ENCODE measurements at places on chromosomes 7 and 10.

DNA sequence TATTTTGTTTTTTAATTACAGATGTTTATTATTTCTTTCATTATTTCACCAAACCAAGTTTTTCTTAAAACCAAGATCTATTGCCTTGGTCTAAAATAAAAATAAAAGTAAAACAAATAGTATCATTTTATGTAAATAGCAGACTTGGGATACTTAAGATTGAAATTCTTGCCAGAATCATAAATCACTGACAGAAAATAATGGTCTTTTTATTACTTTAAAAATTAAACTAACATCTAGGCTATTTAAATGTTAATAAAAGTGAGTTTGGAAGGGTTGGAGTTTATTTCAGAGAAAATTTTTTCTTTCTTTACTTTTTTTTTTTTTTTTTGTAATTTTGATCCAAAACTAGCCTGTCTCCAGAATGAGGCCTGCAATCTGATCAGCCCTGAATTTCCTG is 568.0 kb upstream of the IGFBP3 start:
- no peak for DNase-seq

DNA sequence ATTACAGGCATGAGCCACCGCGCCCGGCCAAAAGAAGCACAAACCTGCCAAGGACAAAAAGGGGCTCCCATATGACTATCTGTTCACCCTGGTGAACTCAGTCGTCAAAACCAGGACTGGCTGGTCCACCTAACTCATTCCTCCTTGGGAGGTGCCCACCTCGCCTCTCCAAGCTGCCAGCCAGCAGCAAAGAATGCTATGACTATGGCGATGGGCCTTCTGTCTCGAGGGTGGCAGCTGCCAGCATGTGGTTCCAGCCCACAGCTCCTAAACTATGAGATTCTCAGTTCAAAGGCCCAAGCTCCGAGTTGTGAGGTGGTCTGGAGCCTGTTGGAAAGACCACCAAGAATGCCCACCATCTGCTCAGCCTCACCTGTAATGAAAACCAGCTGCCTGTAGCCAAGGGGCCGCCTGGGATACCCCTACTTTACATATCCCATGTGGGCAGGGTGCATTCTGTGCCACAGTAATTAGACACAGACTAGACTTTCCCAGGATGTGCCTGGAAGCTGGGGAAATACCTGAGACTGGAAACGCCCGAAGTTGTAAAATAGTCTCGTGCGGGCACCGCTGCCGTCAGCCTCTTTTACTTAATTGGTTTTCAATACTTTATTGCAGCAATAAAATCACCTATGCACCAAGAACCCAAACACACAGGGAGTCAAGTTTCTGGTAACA is 71.1 kb downstream of the ZRANB1 start:
- DNase-seq, result no peak

- DNase-seq, result no peak
These were observed 171.3 kb upstream of the HPS1 start for GRCh38 chr10:98617906-98618520.

GRCh38 chr10:122435212-122435827 is 19.1 kb upstream of the ARMS2 start:
- no peak for DNase-seq

DNA sequence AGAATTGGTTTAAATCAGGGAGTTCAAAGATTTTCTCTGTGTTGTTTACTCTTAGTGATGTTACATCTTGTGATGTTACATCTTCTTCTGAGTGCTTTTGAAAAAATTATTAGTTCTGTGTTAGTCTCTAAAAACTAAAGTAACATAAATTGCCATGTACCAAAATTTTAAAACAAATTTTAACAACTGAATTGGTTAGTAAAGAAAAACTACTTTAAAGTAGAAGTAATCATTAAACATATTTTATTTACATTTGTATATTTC is 5.2 kb upstream of the IGF2BP3 start:
- DNase-seq, result no peak

DNA sequence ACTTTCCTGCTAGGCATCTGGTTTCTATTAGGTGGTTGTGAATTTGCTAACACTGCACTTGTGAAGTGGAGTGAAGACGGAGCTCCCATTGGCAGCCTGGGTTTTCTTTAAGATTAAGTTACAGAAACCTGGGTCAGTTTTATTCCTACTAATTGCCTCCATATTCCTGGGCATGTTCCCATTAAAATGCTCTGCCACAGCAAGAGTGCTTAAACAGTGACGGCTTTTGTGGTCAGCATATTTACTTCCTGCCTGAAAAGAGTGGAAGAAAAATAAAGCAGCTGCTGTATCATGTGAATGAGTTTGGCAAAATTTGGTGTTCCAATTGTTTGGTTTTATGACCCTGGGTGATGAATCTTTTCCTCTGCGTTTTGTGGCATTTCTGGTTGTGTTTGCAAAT is 96.9 kb upstream of the PLXDC2 start:
- DNase-seq, result no peak

DNA sequence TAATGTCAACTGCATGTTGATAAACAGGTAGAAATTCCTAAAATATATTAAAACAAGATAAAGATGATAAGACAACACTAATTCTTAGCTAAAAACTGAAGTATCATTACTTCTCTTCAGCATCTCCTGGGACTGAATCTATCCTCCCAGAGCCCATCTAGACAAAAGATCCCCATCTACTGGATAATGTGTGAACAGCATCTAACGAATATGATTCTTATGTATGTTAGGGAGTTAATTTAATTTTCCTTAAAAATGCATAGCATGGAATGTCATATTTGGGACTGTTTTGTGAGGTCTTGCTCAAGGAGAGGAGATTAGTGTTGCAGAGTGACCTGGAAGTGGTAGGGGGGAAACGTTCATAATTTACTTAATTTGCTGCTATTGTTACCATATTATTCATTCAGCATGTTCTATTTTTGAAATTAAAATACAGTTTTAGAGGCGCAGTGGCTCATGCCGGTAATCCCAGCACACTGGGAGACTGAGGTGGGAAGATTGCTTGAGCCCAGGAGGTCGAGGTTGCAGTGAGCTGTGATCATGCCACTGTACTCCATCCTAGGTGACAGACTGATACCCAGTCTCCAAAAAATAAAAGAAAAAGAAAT is 305.1 kb upstream of the CSTF2T start:
- no peak for DNase-seq

- no peak for DNase-seq
These were observed 5.3 kb downstream of the CTBP2 start for GRCh38 chr10:125155101-125155500.

DNA sequence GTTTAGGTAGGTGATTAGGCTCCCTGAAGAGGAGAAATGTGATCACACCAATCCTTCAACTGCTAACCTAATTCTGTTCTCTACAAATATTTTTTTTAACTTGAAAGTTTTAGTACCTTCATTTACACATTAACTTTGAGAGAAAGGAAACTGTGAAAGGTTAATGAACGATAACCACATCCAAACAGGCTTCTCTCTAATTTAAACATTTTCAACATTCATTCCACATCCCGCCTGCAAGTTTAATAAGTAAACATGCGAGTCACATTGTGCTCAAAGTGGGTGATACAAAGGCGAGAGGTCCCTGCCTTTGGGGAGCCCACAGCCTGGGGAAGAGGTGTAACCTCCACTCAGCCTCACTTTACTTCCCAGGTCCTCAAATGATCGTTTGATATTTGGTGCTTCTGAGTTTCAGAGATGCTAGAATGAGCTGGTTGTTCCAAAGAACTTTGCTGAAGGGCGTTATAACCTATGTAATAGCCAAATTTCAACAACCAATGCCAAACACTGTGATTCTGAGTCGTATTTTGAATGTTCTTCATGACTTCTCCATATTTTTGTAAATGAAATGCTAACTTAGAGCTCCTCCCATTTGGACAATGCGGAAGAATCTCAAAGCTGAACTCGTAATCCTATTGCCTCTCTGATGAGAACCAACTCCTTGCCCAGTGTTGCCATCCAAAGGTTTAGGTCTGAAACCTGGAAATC is 47.5 kb downstream of the DENND2A start:
- DNase-seq, result no peak

DNA sequence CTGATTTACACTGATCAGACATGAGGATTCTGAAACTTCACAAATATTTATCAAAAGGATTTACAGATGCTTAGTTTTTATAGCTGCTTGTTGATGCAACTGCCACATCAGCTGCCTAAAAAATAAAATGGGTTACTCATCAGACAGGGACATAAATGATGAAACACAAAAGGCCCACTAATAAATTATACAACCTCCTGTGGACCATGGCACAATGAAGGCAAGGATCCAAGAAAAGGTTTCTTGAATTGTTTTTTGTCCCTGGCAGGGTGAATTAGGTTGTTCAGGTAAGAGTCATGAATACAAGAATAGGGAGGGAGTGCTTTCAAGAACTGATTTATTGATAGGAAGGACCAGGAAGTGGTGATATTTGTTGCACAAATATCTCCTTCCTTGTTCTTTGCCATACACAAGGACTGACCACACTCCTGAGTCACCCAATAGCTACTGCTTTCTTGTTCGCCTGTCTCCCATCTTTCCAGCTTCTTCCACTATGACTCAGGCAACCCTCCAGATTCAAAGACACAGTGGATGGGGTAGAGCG is 234.5 kb downstream of the AHR start:
- no peak for DNase-seq

- no peak for DNase-seq
These were observed 45.2 kb upstream of the EXOC4 start for GRCh38 chr7:133207687-133208086.

- DNase-seq, result no peak
These were observed 16.1 kb downstream of the DRGX start for GRCh38 chr10:49379596-49380410.

- DNase-seq, result no peak
These were observed 44.1 kb downstream of the LOXL4 start for GRCh38 chr10:98223874-98224273.

Data from stimulated activated CD4-positive, alpha-beta T cell treated with anti-CD3 and anti-CD28 coated beads, Interleukin-2, amount 100 ng/mL, for 48 hours (primary cell).